Stimulated activated CD4-positive, alpha-beta T cell treated with anti-CD3 and anti-CD28 coated beads, Interleukin-4, amount 100 ng/mL, for 24 hours (primary cell): ENCODE measurements at places on chromosomes 6 and 20.

DNA sequence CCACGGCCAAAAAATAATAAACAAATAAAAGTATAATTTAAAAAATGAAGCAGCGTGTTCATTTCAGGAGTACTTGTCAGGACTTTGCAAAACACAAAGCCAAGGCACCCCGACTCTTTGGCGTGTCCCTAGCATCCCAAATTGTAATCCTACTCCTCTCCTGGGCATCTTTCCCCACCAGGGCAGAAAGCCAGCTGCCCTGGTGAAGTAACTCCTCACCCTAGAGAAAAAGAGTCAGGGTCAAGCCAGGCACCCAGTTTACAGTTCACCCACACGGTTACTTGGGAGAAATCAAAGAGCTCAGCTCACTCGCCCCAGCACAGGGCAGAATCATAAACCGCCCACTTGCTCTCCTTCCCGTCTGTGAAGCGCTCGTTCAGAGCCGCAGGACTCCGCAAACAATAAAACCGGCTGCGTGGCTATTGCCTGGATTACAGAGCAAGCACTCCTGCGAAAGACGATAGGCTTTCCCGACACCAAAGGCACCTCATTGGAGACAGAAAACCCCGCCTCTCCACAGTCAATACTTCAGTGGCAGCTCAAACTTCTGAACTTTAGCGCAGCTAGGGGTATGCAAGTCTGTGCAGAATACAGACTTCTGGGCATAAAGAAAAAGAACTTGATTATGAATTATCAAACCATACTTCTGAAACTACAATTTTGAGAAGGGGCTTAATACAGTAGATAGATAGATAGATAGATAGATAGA is 73.0 kb upstream of the NHSL1 start:
- DNase-seq: no peak

GRCh38 chr20:59481067-59481466 is 123.3 kb upstream of the PHACTR3 start:
- DNase-seq: no peak

GRCh38 chr6:158654498-158654897 is 4.6 kb downstream of the SYTL3 start:
- DNase-seq: no peak

DNA sequence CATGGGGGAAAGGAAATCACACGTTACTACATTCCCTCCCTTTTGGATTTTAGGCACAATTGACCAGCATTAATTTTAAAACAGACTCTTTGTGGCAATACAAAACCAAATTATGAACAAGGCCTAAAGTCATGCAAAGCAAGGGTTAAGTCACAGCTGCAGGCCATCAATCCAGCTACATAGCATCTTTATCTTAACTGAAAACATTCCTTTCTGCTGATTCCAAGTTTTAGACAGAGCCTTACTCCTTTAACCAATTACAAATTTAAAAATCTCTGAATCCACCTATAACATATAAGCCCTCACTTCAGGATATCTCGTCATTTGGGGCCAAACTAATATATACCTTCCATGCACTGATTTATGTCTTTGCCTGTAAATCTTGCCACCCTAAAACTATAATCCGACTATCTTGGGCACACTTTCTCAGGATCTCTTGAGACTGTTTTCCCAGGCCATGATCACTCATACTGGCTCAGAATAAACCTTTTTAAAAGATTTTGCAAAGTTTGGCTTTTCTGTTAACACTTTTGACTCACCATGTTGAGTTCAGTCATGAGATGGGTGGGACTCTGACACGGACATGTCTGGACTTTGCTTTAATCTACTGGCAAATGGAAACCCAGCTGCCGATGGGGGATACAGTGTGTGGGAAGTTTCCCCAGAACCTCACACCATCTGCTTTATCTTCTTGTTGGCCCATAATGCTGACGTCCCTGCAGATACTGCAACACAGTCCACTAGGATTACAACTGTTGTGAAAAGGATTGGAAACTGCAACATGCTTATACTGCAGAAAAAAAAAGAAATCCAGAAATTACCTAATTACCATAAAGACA is 757.0 kb downstream of the PTPRT start:
- DNase-seq: no peak

- no peak for DNase-seq
These were observed 243.1 kb downstream of the MYLK4 start for GRCh38 chr6:2507521-2508037.

DNA sequence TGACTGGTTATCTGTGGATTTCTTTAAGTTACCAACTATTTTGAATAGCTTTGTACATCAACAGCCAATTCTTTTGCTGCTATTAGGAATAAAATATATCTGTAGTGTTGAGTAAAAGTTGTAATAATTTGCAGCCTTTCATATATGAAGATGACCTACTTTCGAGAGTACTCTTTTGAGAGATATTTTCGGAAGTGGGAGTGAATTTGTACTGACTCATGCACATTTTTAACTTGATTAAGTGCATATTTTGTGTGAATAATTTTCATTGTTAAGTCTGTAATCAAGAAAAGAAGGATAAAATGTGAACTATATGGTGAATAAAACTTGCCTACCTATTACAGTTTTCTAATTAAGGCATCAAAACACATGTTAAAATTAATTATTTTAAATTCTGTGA is 51.9 kb downstream of the L3MBTL3 start:
- DNase-seq: no peak

DNA sequence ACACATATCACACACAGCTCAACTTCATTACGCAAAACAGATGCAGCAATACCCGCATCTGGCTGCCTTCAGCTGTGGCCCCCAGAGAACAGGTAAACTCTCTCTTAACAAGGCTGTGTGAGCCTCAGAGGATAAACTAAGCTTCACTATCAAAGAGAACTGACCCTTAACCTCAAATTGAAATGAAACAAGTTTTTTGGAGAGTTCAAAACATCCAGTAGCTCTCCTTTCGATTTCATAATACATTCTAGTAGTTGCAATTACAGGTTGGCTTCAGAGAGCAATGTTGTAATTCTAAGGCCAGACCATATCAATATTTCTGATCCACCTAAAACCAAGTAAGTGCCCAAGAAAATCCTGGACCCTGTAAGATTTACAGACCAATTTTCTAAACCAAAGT is 113.5 kb downstream of the FAXC start:
- DNase-seq: no peak

DNA sequence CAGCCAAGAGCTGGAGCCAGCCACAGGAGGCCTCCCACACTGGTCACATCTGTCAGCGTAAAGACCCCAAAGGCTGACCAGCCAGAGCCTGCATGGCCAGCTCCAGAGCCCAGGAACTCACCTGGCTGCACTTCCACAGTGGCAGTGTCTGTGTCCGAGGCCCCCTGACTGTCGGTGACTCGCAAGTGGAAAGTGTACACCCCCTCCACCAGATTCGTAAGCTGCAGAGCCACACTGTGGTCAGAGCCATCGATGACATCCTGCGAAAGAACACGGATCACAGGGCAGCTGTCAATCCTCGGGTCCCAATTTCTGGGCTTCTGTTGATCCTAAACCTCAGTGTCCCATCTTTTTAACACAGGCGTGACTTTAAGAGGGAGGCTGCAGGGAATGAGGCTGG is 69.3 kb downstream of the ALDH5A1 start:
- no peak for DNase-seq

DNA sequence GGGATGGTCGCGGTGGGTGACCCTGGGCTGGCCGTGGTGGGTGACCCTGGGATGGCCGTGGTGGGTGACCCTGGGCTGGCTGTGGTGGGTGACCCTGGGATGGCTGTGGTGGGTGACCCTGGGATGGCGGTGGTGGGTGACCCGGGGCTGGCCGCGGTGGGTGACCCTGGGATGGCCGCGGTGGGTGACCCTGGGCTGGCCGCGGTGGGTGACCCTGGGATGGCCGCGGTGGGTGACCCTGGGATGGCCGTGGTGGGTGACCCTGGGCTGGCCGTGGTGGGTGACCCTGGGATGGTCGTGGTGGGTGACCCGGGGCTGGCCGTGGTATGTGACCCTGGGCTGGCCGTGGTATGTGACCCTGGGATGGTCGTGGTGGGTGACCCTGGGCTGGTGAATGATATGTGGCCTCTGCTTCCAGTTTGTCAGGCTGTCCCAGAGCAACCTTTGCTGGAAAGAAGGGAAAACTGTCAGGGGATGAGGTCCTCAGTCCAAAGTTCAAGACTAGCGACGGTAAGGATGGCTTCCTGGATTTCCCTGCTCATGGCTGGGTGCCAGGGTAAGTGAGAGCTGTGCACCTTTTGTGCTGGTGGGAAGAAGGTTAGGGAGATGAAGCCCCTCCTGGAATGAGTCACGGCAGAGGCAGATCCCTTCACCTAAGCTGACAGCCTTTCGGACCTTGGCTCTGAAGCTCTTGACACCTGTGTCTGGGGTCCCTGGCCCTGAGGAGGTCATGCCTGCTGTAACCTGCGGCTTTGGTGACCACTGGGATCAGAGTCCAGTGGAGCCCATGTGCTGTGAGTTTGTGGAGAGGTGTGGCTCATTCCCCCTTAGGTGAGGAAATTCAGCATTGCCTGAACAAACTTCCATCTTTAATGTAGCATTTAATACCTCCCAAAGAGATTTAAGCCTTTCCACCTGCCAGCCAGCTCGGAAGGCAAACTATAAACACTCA is 19.1 kb upstream of the PCMTD2 start:
- no peak for DNase-seq

DNA sequence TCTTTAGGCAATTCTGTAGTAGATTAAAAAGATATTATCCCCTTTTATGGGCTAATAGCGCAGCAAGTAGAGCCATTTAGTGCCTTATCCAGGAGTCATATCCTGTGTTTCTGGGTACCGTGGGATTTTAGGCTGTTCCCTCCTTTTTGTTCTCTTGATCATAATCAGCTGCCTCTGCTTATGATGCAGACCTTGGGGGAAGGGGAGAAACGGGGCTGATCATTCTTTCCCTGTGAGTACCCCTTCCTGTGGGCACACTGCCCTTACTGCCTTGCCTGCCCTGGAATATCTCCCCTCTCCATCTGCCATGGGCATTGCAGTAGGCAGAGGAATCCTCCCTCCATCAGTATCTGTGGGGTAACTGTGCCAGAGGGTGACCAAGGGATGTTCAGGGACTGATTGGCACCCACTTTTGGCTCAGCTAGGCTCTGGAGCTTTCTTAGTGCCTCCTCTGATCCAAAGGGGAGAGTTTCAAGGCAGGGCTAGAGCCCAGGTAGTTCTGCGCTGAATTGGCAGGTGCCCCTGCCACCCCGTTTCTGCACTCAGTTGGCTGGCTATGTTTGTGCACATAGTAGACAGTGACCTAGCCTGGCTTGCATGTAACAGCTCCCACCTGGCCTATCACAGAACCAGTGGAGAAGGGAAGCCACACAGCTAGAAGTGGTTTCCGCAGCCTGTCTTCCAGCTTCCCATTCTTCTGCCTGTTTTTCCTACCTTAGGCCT is 103.3 kb downstream of the FIG4 start:
- DNase-seq: no peak

DNA sequence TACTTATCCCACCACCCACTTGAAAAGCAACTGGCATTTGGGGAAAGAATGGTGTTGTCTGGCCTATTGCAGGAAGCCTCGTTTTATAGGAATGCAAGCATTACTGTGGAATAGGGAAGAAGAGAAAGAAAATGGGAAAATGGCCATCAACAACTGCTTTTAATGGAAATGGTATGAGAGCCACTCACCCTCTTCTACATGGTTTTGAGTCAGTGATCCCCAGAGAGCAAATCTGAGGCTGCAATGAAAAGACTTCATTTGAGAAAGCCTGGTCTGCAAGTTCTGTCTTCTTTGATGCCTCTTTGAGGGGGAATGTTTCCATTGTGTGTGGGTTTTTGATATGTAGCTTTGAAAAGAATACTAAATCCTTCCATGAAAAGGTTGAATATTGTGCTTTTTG is 172.3 kb upstream of the HDDC2 start:
- no peak for DNase-seq

DNA sequence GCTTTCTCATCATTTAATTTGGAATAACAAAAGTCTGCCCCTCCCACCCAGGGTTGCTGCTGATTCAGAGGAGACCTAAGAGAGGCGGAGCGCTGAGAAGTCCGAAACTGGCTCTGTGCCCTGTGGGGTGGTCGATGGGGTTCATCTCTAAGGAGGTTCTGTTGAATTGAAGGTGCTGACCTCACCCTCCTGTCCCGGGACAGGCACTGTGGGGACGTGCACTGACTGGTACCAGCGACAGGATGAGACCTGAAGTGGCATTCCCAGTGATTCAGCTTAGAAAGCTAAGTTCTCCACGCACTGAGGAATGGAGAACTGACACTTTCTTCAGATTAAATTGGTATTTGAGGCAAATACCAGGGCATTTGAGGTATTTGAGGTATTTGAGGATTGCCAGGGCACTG is 1.3 kb downstream of the GUCA1B start:
- DNase-seq: no peak

DNA sequence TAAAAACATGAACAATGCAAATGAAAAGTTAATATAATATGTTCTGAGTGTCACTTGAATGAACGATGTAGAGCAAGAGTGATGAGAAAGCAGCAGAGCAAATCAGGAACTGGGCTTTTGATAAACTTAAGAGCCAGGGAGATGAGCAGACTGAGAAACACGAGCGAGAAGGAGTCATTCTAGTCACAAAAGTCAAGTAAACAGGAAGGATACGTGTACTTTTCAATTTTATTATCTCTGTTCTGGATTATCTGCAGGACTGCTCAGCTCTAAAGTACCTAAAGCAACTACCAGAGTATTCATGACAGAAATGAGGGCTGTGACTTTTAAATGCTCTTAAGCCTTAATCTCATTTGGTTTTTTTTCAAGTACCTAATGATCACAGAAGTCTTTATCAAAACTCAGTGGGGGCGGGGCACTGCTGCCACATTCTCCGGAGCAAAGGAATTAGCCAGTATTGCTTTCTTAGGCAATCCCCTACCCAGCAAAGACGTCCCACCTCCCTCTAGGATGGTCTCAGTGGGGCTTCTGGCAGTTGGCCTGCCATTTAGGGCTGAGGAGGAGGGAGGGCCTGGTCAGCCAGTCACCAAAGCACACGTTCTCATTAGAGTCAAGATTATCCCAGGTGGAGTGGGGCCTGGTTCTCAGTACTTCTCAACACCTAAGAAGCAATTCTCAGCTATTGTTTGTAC is 8.6 kb downstream of the MAN1A1 start:
- DNase-seq: no peak

GRCh38 chr6:134379599-134379998 is 61.7 kb upstream of the SGK1 start:
- DNase-seq: no peak

- no peak for DNase-seq
These were observed 102.4 kb downstream of the TNFRSF21 start for GRCh38 chr6:47207261-47207660.

DNA sequence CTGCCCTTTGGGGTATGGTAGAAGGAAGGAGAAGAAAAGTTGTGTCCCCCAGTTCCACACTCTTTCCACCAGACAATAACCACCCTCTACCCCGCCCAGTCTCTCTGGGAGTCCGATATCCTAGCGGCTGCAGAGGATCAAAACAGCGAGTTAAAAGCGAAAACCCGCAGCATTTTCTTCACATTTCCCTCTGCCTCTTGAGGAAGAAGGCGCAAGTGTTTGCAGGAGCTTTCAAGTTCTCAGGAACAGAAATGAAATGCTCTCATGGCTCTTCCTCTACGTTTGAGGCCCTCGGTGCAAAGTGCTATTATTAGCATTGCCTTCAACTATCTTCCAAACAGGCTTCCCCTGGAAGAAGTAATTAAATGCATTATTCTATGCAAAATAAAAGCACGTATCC is 52.2 kb upstream of the CCDC167 start:
- no peak for DNase-seq

GRCh38 chr6:24897186-24897585 is 38.6 kb downstream of the RIPOR2 start:
- no peak for DNase-seq
